ENCODE measurements at places on chromosomes 1 and 21.

GRCh38 chr1:234686035-234686434 lies 76.1 kb upstream of the IRF2BP2 start:
- DNase-seq: no peak

DNA sequence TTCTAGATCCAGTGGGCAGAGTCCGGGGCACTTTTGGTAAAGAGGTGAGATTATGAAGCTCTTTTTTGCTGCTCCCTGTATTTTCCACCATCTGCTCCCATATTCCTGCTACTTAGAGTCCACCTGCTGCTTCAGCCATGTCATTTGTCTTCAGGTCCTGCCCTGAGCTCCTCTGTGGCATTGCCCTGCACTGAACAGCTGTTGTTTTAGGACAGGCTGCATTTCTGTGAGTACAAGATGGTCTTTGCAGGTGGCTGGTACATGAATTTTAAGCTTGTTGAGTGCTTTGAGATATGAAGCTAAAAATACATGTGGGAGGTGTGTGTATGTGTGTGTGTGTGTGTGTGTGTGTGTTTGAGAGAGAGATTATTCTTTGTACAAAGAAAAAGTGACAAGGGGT lies 21.9 kb downstream of the MT1HL1 start:
- no peak for DNase-seq

GRCh38 chr1:105317976-105318375 lies 1568.3 kb downstream of the AMY1C start:
- no peak for DNase-seq

GRCh38 chr1:150473659-150474058 lies 13.6 kb upstream of the TARS2 start:
- no peak for DNase-seq

- DNase-seq: no peak
Measured at GRCh38 chr1:106699433-106699832, 357.0 kb upstream of the PRMT6 start.

DNA sequence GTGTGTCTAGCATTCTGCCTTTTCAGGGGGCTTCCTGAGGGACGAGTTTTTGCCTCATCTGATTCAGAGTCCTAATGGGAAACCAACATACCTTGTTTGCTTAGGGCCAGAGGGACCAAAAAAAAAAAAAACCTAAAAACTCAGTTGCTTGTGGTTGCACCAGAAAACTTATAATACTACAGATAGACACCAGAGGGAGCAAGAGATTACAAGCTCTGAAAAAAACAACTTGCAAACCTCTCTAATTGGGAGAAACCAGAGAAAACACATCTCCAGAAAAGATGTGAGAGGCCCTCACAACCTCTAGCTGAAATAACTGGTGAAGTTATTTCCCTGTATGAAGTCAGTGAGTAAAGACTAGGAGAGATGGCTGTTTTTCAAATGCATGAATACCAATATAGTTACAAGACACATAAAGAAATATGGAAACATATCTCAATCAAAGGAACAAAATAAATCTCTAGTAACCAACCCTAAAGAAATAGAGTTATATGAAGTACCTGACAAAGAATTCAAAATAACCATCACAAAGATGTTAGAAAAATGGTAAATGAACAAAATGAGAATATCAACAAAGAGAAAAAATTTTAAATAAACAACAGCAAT lies 233.7 kb upstream of the NFIA start:
- DNase-seq: no peak

DNA sequence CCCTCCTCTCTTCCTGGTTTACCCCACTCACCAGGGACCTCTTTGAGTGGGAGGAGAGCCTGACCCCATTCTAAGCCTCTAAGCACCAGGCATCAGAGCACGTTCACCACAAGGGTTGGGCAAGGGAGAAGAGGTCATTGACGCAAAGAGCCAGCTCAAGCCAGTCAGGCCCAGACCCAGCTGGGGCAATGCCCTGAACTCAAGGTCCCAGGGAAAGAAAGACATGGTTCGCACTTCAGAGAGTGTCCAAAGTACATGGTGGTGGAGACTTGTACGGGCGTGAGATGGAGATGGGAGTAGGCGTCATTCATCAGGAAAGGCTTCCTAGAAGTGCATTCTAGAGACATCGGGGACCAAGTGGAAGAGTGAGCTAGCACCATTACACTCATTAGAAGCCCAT lies 7.2 kb downstream of the PKP1 start:
- no peak for DNase-seq

- no peak for DNase-seq
Measured at GRCh38 chr1:94646141-94646643, 104.6 kb upstream of the F3 start.

- no peak for DNase-seq
Measured at GRCh38 chr1:221869779-221870178, 127.9 kb upstream of the DUSP10 start.

DNA sequence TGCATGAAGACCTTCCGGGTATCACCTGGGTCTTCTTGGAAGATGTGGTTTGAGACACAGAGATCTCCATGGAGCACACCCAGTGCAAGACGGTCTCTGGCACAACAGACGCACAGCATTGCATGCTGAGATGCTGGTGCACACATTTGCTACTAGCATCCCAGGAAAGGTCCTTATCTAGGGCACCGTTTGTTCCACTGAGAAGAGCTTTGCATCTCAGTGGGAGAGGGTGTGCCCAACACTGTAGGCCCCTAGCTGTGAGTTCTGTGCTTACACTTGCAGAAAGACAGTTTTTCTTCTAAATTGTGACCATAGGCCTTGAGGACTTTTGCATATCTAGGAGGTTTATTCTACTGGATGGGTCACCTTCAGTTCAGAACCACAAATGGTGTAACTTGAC lies 554.1 kb downstream of the MATN1 start:
- no peak for DNase-seq

- no peak for DNase-seq
Measured at GRCh38 chr1:55316502-55316901, 101.3 kb upstream of the USP24 start.

DNA sequence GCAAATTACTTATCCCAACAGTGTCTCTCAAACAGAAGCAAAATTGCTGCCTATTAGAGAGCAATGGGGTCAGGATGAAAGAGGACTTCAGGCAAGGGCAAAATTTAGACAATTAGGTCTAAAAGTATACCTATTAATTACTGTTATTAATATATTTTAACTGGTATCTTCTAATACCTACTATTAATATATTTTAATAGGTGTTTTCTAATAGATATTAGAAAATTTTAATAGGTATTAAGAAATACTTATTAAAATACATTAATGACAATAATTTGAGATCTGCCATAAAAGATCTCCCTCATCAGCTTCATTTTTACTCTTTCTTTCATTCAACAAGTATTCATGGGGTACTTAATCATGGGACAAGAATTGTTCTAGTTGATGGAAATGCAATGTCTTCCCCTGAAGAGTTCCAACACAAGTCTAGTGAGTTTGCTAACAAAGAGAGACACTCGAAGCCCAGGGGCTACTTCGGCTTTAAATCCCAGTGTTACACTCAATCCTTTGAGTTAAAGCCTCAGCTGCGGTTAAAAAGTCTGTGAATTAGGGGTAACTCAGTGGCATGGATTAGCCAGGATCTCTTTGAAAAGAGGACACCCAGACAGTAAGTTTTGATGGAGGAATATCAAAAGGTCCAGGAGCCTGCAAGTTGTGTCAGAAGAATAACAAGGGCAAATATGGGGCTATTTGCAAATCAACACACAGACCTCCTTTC lies 44.1 kb downstream of the STYXL2 start:
- no peak for DNase-seq

GRCh38 chr1:6700853-6701436 lies 671 bp downstream of the DNAJC11 start:
- no peak for DNase-seq

DNA sequence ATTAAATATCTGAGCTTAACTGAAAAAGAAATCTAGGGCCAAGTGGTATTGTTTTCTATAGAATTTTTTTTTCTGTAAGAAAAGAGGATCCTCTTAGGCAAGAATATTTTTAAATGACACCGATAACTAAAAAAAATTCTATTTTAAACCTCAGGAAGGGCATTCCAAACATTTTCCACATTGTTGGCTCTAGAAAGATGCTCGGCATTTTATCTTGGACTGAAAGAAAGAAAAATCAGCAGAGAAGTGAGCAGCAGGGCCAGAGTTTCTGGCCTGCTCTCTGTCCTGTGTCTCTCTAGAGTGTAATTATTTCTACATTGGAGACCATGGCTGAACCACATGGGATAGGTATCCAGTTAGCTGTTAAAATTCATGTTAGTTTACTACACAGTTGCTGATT lies 192.5 kb upstream of the GREM2 start:
- DNase-seq: no peak

DNA sequence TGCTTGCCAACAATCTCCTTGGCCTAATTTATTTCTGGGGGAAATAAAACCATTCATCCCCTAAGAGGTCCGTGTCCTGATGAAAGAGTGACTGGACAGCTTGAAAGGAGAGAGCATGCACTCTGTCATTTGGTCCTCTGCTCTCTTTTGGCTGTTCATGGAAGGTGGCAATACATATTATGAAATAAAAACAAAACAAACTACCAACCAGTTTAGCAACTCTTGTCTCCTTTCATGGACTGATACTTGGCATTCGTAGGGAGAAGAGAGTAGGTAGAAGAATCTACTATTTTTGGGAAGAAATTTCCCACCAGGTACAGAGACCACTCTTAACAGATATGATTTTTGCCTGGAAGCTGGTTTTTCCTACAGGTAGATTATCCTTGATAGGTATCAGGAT lies 746 bp upstream of the C1orf116 start:
- DNase-seq: no peak

DNA sequence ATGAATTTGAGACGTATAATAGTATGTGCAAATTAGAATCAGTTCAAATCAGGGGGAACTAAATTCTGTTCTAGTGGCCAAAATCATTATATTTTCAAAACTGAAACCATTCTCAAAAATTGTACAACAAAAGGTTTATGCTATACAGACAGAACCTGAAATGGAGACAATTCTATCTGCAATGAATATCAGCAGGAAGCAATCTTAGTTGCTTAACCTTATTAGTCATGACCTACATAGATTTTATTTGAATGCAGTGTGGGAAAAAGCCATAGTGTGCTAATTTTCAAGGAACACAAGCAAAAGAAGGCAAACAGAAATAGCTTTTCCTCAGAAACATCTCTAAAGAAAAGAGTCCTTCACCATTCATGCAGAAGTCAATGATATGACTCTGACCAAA lies 6.5 kb downstream of the AK5 start:
- DNase-seq: no peak

DNA sequence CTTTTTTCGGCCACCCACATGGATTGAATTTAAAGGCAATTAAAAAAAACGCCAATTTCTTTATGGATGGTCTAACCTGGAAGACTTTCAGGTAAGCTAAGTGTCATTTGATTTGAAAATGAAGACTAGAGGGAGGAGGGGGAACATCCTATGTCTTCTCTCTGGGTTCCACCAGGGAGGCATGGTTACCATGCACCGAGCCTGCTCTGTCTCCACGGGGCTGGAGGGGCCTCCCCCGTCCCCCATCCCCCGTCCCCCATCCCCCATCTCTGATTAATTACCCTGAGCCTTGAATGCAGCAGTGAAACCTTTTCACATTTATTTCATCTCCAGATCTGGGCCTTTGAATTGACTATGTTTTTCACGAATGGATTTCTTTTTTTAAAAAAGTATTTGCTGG lies 135.1 kb downstream of the TLR5 start:
- no peak for DNase-seq

- no peak for DNase-seq
Measured at GRCh38 chr1:917076-917459, 6.7 kb upstream of the SAMD11 start.

- no peak for DNase-seq
Measured at GRCh38 chr1:28173980-28174297, 2.6 kb downstream of the PTAFR start.

GRCh38 chr1:196608390-196609369 lies at the start of gene KCNT2:
Gene KCNT2, minus strand, starts transcription at chr1:196608440. Its CDS starts 131 bp downstream, at chr1:196608309.
- DNase-seq: no peak

DNA sequence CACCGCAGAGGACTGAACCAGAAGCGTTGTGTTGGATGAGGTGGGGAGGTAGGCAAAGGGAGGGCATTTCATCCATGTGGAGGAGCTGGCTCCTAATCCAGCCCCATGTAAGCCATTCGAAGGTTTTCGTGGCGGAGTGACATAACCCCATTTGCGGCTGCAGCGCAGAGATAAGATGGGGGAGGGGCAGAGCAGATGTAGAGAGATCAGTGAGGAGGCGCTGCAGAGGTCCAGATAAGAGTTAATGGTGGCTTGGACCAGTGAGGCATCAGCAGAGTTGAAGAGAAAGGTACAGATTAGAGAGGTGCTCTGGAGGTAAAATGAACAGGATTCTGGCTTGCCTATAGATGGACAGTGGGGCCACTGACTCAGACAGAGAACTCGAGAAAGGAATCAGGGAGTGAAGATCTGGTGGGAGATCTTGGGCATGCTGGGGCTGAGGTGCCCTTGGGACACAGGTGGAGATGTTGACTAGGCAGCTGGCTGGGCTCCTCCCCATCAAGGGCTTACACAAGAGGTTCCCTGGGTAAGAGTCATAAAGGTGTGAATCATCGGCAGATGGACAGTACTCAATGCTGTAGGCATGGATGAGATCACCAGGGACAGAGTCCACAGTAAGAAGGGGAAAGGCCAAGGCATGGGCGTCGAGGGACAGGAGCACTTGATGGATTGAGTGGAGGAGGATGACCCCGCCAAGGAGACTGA lies 7.8 kb upstream of the PTPRF start:
- DNase-seq: no peak

GRCh38 chr1:33056426-33056825 lies 19.7 kb upstream of the AK2 start:
- DNase-seq: no peak

- no peak for DNase-seq
Measured at GRCh38 chr1:40314721-40315238, 2.3 kb downstream of the COL9A2 start.

DNA sequence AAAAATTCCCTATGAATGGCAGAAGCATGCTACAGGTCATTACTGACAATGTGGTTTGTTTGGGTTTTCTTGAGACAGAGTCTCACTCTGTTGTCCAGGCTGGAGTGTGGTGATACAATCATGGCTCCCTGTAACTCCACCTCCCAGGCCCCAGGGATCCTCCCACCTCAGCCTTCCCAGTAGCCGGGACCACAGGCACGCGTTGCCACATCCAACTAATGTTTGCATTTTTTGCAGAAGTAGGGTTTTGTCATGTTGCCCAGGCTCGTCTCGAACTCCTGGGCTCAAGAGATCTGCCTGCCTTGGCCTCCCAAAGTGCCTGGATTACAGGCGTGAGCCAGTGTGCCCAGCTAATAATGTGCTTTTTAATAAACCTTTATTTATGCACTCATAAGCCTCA lies 259.1 kb downstream of the NFIA start:
- no peak for DNase-seq

DNA sequence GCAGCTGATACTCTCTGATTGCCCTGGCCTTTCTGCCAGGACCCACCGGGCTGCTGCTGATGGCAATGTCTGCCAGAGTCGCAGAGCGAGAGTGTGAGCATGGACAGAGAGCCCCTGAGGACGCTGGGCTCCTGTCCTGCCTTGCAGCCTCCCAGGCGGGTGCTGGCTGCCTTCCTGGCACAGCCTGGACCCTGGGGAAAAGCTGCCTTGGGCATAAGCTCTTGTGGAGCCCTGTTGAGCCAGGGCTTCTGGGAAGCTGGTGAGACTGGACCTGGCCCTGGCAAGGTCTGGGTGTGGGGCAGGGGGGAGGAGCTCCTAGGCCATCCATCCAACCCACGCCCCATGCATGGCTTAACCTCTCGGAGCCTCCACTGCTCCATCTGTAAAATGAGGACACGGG lies 105.8 kb upstream of the WNT4 start:
- no peak for DNase-seq
